ENCODE measurements at places on chromosomes 7 and 10. TPM values are rescaled to one million over a fixed set of nuclear protein-coding genes. Genes with fewer than 3 reads are reported as not detected.

- DNase-seq, result no peak
Observed at GRCh38 chr7:119351320-119351719, 921.7 kb upstream of the KCND2 start.

Gene MRC1
- 10.3 TPM for polyA plus RNA-seq

- DNase-seq, result no peak
Observed at GRCh38 chr7:122038904-122039303, 105.1 kb downstream of the AASS start.

- no peak for DNase-seq
Observed at GRCh38 chr7:9181356-9181755, 747.9 kb downstream of the NXPH1 start.

DNA sequence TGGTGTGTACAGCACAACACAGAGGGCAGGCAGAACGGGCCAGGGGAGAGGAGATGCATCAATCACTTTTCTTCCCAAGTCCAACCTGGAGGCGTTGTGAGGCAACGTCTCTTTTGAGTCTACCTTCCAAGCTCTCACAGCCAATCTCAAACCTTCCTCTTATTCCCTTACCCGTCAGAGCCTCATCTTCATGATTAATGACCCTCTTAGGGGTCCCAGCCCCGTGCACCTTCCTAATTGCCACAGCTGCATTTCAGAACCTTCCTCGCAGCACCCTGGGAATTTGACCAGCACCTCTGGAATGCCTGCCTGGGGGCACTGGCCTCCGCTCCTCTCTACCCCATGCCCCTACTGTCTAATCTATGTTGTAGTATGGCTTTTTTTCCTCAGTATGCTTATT is 169.3 kb upstream of the PRR15 start:
- DNase-seq, result no peak

GRCh38 chr10:84826704-84827103 is 498.3 kb downstream of the CCSER2 start:
- no peak for DNase-seq

DNA sequence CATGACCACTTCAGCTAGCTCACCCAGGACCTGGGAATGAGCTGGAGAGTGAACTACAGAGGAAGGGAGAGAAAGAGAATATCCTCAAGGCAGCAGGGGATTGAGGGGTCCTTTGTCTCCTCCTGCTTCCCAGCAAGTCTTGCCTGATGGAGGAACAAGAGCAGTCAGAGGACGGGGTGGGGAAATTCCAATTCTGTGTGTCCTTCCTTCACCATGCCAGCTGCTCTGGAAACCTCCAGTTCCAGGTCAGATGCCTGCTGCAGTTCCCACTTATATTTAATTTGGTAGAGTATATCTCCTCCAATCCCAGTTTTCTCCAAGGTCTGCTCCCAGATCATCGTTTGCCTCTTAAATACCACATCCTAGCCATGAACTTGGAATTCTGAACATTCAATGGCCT is 21.4 kb upstream of the LEP start:
- no peak for DNase-seq

- DNase-seq, result no peak
Observed at GRCh38 chr7:49611951-49612350, 161.5 kb upstream of the VWC2 start.

DNA sequence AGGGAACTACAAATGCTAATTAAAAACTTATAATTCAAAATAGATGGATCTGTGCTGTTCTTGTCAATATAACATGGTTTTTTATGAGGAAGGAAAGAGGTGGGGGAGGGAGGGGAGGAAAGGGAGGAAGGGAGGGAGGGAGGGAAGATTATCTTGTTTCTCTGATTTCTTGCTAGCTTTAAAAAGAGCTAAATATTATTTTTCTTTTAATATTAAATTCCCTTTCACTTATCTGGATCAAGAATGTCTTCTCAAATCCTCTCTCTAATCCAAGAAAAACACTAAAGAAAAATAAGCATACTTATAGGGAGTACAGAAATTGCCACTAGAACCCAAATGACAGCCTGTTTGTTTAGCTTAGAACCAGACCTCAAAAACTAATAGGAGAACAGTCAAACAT is 55.2 kb downstream of the LRRN3 start:
- DNase-seq, result no peak

DNA sequence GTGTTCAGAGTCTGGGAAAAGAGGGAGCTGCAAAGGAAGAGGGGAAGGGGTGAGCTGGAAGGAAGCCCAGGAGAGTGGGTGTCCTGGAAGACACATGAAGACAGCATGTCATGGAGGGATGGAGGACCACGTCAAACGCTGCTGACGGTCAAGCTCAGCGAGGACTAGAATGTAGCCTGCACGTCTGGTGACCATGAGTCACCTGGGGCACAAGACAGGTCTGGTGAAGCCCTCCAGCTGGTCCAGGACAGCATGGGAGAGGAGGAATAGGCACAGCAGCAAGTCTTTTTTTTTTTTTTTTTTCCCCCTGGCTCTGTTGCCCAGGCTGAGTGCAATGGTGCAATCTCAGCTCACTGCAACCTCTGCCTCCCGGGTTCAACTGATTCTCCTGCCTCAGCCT is 19.6 kb upstream of the AMZ1 start:
- no peak for DNase-seq

GRCh38 chr10:133365461-133366129 is 7.6 kb downstream of the ECHS1 start:
- DNase-seq, result no peak

GRCh38 chr10:7405637-7406036 is 5.2 kb downstream of the SFMBT2 start:
- DNase-seq, result no peak

- no peak for DNase-seq
Observed at GRCh38 chr7:32412471-32412870, 77.7 kb downstream of the LSM5 start.

DNA sequence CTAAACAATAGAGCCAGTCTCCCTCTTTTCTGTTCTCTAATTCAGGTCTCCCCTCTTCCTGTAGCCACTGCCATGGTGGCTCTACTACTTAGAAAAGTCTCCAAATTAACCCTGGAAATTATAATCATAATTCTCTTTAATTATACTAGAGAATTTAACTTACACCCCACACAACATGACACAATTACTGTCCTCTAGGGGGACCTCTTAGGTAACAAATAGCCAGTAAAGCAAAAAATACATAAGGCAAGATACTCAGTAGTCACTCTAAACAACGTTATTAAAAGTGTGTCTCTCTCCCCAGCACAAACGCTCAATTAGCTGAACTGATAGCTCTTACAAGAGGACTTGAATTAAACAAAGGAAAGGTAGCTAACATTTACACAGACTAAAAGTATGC is 44.3 kb upstream of the ZNF107 start:
- DNase-seq, result no peak
